ENCODE measurements at places on chromosomes 1 and 21. TPM values are rescaled to one million over a fixed set of nuclear protein-coding genes. Genes with fewer than 3 reads are reported as not detected.
A peak's percentile ranks its signal among the peaks of the same experiment; 100 is the strongest.

GJA4 gene
- total RNA-seq, result 28.9 TPM

BEND5 gene
- 10.1 TPM for total RNA-seq

DNA sequence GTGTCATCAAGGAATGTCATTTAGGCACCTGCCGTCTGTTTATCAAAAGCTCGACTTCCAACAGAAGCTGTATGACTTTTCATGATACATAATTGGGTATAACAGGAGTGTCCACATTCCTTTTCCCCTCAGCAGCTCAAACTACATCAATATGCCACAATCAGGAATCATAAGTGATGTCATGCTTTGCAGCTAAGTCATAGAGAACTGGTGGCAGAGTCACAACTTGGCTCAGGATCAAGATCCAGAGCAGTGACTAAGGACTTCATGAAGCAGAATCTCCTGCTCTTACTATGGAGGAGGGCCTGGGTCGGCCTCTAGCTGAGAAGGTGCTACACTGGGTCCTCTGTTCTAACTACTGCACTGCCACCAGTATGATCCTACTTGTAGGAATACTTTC, 36.5 kb upstream of the AGBL4 start:
- H3K4me3 ChIP-seq, result no peak overlapping the region
- no peak overlapping the region for H3K27ac ChIP-seq
- H3K27me3 ChIP-seq, result no peaks in the 10 kb centered on the region
- DNase-seq, result peak; percentile 46

CRYBG2 gene
- total RNA-seq, result 3.8 TPM

DNA sequence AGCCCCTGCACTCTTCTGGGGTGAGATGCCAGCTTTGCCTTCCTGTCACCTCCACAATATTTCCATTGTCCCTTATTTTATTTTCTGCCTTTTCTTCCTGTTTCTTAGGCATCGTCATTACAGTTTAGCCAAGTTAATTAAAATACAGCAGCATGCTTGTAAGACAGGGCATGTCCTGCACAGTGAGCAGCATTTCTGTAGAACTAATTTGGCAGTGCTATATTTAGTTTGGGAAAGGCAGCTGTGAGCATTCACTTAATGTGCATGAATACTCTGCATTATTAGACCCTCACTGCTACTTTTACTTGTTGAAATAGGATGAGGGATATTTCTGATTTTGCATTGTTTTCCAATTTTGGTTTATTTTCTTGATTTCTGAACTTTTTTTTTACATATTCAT, 133.3 kb downstream of the KCNK2 start:
- no peaks in the 10 kb centered on the region for H3K4me1 ChIP-seq
- H3K4me3 ChIP-seq, result no peak overlapping the region
- no peaks in the 10 kb centered on the region for H3K36me3 ChIP-seq
- H3K27ac ChIP-seq, result no peak overlapping the region

DNA sequence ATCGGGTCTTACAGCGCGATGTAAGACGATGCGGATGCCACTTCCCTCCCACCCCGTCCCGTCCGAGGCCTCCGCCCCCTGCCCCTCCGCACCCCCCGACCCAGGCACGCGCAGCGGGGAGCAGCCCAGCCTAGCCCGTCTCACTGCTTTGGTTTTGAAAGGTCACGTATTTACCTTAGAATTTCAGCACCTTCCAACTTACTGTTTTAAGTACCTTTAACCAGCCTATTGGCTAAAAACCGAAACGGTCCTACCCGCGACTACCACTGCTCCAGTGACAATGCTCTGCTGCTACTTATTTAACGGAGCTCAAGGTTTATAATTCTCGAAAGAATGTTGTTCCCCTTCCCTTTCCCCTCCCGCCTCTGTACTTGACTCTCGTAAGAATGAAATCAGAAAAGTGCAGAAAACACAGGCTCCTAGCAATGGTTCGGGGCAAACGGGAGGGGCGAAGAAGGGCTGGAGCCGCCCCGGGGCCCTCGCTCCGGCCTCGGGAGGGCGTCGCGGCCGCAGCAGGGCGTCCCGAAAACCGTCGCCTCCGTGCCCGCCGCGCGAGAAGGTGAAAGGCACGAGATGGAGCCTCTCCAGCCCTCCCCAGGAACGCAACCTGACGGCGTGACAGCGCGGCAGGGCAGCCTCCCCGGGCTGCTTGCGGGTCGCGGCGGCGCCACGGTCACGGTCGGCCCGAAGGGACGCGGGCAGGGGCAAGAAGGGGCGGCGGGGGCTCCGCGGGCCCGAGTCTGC, 667 bp downstream of the TMEM50B start:
- peaks cover under 1% of the 10 kb centered on the region for H3K36me3 ChIP-seq
- H3K4me1 ChIP-seq, result peaks cover 3% of the 10 kb centered on the region
- DNase-seq, result peak; percentile 44

GBP6 gene
- 1.3 TPM for total RNA-seq

SASS6 gene
- total RNA-seq, result 4.6 TPM

KLHDC8A gene
- total RNA-seq, result 0.58 TPM

DNA sequence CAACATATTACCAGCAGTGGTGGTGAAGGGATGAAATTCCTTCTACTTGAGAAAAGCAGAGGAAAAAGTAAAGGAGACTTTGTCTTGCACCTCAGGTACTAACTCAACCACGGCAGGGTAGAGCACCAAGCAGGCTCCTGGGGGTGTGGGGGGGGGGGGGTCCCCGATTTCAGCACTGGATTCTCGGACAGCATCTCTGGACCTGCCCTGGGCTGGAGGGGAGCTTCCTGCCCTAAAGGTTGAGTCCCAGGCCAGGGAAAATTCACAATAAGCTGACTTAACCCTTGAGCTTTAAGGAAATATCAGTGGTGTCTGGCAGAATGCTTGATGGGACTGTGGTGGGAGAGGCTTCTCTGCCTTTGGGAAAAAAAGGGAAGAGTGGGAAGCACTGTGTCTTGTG, 233.2 kb upstream of the CXADR start:
- no peak overlapping the region for H3K4me3 ChIP-seq
- no peak for DNase-seq
- H3K27ac ChIP-seq, result no peak overlapping the region
- H3K27me3 ChIP-seq, result no peaks in the 10 kb centered on the region
- H3K36me3 ChIP-seq, result no peaks in the 10 kb centered on the region

- DNase-seq, result no peak
- no peak overlapping the region for H3K4me3 ChIP-seq
- H3K27me3 ChIP-seq, result no peaks in the 10 kb centered on the region
- H3K36me3 ChIP-seq, result no peaks in the 10 kb centered on the region
- H3K27ac ChIP-seq, result no peak overlapping the region
- H3K4me1 ChIP-seq, result no peaks in the 10 kb centered on the region
These were observed 40.2 kb downstream of the TOMM20 start for GRCh38 chr1:235088430-235088829.

- H3K27me3 ChIP-seq, result no peaks in the 10 kb centered on the region
- DNase-seq, result no peak
- H3K4me1 ChIP-seq, result no peaks in the 10 kb centered on the region
- no peaks in the 10 kb centered on the region for H3K36me3 ChIP-seq
- H3K27ac ChIP-seq, result no peak overlapping the region
- H3K4me3 ChIP-seq, result no peak overlapping the region
These were observed 24.4 kb downstream of the ELAPOR1 start for GRCh38 chr1:109138358-109138757.

GRCh38 chr21:32070676-32071330, 198.0 kb downstream of the HUNK start:
- no peaks in the 10 kb centered on the region for H3K36me3 ChIP-seq
- DNase-seq, result no peak
- no peak overlapping the region for H3K4me3 ChIP-seq
- no peaks in the 10 kb centered on the region for H3K27me3 ChIP-seq

- H3K27me3 ChIP-seq, result peaks cover 2% of the 10 kb centered on the region
- H3K36me3 ChIP-seq, result no peaks in the 10 kb centered on the region
- no peaks in the 10 kb centered on the region for H3K4me1 ChIP-seq
- no peak overlapping the region for H3K27ac ChIP-seq
These were observed 18.0 kb downstream of the CD244 start for GRCh38 chr1:160844447-160845232.

- DNase-seq, result no peak
- H3K36me3 ChIP-seq, result no peaks in the 10 kb centered on the region
- H3K4me3 ChIP-seq, result no peak overlapping the region
- H3K27ac ChIP-seq, result no peak overlapping the region
These were observed 35.1 kb downstream of the FRRS1 start for GRCh38 chr1:99731384-99731783.

GRCh38 chr1:227032396-227032795, 92.3 kb downstream of the COQ8A start:
- DNase-seq, result no peak
- H3K36me3 ChIP-seq, result peaks cover 6% of the 10 kb centered on the region
- H3K4me3 ChIP-seq, result no peak overlapping the region
- no peaks in the 10 kb centered on the region for H3K27me3 ChIP-seq
- no peaks in the 10 kb centered on the region for H3K4me1 ChIP-seq

GBP1 gene
- 62.5 TPM for total RNA-seq

BNIPL gene
- total RNA-seq, result 2.8 TPM

FCGR2B gene
- total RNA-seq, result 6.8 TPM

TMEM50A gene
- 88.6 TPM for total RNA-seq

OR6N2 gene
- total RNA-seq, result not detected

SYT11 gene
- total RNA-seq, result 22.4 TPM

DNA sequence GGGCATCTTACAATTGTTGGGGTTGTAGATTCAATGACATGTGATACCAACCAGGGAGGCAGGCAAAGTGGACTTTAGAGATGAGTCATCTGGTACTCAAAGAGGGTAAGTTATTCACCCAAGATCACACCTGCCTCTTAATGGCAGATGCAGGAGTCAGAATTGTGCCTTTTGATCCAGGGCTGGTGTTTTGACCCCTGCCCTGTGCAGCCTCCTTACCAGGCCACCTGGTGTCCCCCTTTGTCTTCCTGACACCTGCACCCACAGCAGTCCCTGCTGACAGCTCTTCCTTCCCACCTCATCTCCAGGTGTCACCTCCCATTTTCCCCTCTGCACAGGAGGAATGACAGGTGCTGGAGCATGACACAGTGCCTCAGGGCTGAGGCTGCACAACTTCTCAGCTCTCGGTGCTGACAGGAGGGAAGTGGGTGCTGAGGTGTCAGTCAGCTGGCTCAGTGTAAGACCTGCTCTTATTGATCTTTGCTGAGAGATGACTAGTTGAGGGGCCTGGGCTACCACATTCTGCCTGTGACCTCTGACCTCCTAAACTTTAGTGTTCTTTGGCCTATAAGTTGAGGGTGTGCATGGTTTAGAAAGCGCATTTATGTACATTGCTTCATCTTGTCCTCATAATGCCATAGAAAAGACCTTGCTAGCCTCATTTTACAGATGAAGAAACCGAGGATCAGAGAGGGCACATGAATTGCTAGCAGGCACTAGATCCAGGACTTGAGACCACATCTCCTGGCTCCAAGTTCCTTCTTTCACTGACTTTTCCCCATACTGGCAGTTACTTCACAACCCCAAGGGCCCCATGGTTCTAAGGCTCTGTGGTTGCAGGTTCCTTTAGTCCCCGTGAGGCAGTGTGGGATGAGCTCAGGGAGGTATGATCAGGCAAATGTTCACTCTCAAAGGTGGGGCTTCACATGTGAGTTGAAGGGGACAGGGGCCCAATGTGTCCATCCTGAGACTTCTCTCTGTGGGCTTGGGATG, 31.3 kb downstream of the CACNA1E start:
- no peaks in the 10 kb centered on the region for H3K27me3 ChIP-seq
- H3K4me3 ChIP-seq, result no peak overlapping the region
- H3K27ac ChIP-seq, result no peak overlapping the region
- H3K36me3 ChIP-seq, result no peaks in the 10 kb centered on the region
- H3K4me1 ChIP-seq, result no peaks in the 10 kb centered on the region
- DNase-seq, result no peak

ACP6 gene
- total RNA-seq, result 14.2 TPM

SGIP1 gene
- total RNA-seq, result 5.6 TPM

DNA sequence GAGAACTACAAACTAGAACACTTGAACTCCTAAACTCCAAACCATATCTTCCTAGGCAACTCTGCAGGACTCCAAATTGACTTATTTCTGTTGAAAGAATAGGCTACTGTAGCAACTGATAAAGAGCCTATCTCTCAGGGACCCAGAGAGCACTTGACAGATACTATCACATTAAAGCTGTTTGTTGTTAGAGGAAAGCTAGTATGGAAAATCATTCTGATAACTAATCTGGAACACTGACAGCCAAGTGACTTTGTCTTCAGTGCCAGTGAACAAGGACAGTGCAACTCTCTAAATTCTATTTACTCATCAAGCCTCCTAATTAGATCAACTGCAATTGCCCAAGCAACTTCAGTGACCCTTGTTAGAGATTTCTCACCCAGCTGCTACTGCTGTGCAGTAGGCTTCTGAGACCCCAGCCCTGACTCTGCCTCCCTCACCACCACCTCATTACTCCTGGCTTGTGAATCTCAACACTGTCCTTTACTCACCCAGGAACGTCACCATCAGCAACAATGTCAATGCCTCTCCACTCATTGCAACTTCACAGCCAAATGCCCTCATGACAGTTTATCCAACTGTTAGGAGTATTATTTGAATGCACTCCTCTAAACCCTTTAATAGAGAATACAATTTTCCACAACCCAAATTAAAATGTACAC, 7.4 kb upstream of the RGS13 start:
- no peak overlapping the region for H3K4me3 ChIP-seq
- peaks cover 20% of the 10 kb centered on the region for H3K4me1 ChIP-seq
- H3K27ac ChIP-seq, result no peak overlapping the region
- H3K27me3 ChIP-seq, result no peaks in the 10 kb centered on the region
- no peaks in the 10 kb centered on the region for H3K36me3 ChIP-seq

GRCh38 chr1:76269155-76269554, 194.6 kb downstream of the ST6GALNAC3 start:
- no peak overlapping the region for H3K4me3 ChIP-seq
- H3K27me3 ChIP-seq, result no peaks in the 10 kb centered on the region
- no peaks in the 10 kb centered on the region for H3K36me3 ChIP-seq

- no peaks in the 10 kb centered on the region for H3K36me3 ChIP-seq
- no peak for DNase-seq
- H3K27ac ChIP-seq, result no peak overlapping the region
- H3K4me3 ChIP-seq, result no peak overlapping the region
- H3K27me3 ChIP-seq, result no peaks in the 10 kb centered on the region
These were observed 15.1 kb downstream of the GJA5 start for GRCh38 chr1:147745271-147745670.

DNA sequence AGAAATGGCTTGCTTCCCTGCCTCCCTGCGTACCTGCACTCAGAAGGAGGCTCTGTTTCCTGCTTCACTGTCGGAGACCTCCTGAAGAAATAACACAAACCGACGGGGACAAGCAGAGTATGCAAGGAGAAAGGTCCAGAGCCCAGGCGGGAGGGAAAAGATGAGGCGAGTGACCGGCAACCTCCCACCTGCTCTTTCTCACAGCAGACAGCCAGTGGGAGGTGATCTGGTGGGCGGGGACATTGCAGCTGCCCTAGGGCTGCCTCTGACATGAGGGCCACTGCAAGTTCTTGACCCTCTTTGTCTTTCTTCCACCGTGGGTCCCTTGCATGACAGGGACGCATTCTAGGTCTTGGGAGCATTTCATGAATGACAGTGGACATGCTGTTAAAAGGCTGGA, 368.2 kb downstream of the CAMTA1 start:
- peaks cover 8% of the 10 kb centered on the region for H3K4me1 ChIP-seq
- no peak overlapping the region for H3K27ac ChIP-seq
- no peaks in the 10 kb centered on the region for H3K36me3 ChIP-seq

Data from lung (tissue), 17 donors.